Activated CD4-positive, alpha-beta memory T cell treated with anti-CD3 and anti-CD28 coated beads for 36 hours (primary cell): ENCODE measurements at places on chromosomes 4 and X.

GRCh38 chr4:105741548-105741947 lies 33.0 kb downstream of the GSTCD start:
- no peak for DNase-seq
- H3K36me3 ChIP-seq = peaks cover 42% of the 10 kb centered on the region
- H3K4me1 ChIP-seq = no peaks in the 10 kb centered on the region

DNA sequence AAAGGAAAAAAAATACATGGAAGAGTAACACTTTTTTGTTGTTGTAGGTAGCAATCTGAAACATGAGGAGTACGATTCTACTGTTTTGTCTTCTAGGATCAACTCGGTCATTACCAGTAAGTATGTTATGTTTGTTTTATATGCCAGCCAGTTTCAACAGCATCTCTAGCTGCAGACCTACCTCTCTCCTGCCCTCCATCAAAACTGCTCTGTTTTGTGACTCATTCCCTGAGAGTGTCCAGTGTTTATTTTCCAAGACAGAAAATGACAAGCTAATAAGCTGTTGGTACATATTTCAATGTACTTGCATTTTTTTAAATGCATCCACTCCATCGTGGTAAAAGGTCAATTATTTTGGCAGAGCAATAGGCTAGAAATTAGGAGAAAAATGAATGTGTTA lies 347 bp downstream of the AMTN start:
- no peak overlapping the region for H3K27ac ChIP-seq
- no peaks in the 10 kb centered on the region for H3K27me3 ChIP-seq
- no peaks in the 10 kb centered on the region for H3K36me3 ChIP-seq
- H3K4me3 ChIP-seq = no peak overlapping the region
- no peaks in the 10 kb centered on the region for H3K4me1 ChIP-seq
- no peak for DNase-seq

GRCh38 chrX:47458528-47458927 lies 24.5 kb downstream of the ZNF41 start:
- no peak overlapping the region for H3K4me3 ChIP-seq
- H3K27me3 ChIP-seq = no peaks in the 10 kb centered on the region

DNA sequence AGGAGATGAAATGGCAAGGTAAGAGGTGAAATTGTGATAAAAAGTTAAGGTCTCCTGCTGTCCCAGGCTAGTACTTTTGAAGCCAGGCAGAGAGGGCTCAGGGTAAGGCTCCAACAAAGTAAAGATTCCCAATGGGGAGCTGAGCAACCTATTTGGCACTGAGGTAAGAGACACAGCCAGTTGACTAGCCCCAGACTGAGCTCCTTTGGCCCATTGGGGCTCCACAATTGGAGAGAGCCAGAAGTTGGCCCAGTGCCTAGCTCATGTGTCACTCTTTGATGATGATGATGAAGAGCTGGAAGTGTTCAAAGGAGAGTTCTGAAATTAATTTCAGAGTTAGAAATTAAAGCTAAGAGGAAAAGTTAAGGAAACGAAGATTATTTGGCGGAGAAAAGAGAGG lies 94.6 kb downstream of the RLIM start:
- H3K4me3 ChIP-seq = no peak overlapping the region
- no peaks in the 10 kb centered on the region for H3K4me1 ChIP-seq
- no peaks in the 10 kb centered on the region for H3K36me3 ChIP-seq
- no peak for DNase-seq

- H3K27ac ChIP-seq = no peak overlapping the region
- no peaks in the 10 kb centered on the region for H3K36me3 ChIP-seq
- H3K4me1 ChIP-seq = no peaks in the 10 kb centered on the region
Observed at GRCh38 chr4:167020410-167020809, 213.9 kb downstream of the SPOCK3 start.

DNA sequence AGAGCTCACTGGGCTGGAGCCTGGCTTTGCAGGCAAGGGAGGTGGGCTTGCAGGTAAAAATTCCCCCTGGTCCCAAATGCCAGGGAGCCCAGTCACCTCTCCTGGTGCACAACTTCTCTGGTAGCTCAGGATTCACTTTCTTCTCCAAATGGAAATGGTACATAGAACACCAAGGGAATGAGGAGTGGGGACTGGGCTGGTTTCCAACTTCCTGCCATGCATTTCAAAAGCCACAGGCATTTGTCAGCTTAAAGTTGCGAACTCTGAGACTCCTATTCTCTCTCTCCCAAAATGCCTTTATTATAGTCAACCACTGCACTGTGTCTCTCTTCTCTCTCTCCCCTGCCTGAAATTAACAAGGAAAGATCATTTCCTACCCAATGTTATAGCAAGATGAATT lies 177.3 kb downstream of the GRIA3 start:
- H3K27ac ChIP-seq = no peak overlapping the region
- no peaks in the 10 kb centered on the region for H3K27me3 ChIP-seq
- H3K4me3 ChIP-seq = no peak overlapping the region
- no peaks in the 10 kb centered on the region for H3K36me3 ChIP-seq
- H3K4me1 ChIP-seq = no peaks in the 10 kb centered on the region
- DNase-seq = no peak

- no peak overlapping the region for H3K4me3 ChIP-seq
- H3K4me1 ChIP-seq = no peaks in the 10 kb centered on the region
- no peak overlapping the region for H3K27ac ChIP-seq
- no peak for DNase-seq
Observed at GRCh38 chr4:21535898-21536297, 412.7 kb downstream of the KCNIP4 start.

DNA sequence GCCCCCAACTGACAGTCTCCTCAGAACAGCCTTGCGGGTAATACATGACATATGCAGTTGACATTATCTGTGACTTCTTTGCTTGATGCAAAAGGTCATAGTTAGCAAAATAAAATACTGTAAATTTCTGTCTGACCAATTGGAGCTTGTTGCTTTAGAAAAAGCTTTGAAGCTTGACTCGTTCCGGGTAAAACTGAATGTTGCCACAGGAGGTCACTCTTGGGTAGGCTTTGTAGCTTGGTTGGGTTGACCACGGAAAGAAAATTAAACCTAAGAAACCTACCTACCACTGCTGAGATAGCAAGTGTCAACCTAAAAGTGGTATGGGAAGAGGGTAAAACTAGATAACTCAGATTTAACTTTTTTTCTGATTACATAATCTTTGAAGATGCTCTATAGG lies 23.2 kb downstream of the PRPS2 start:
- DNase-seq = peak; percentile 44
- no peak overlapping the region for H3K27ac ChIP-seq
- no peak overlapping the region for H3K4me3 ChIP-seq
- H3K4me1 ChIP-seq = no peaks in the 10 kb centered on the region
- H3K36me3 ChIP-seq = peaks cover 13% of the 10 kb centered on the region
- H3K27me3 ChIP-seq = no peaks in the 10 kb centered on the region

- peaks cover 15% of the 10 kb centered on the region for H3K36me3 ChIP-seq
- H3K27ac ChIP-seq = no peak overlapping the region
- H3K4me1 ChIP-seq = no peaks in the 10 kb centered on the region
- H3K27me3 ChIP-seq = no peaks in the 10 kb centered on the region
Observed at GRCh38 chr4:119512398-119512797, 116.2 kb downstream of the PDE5A start.

- H3K36me3 ChIP-seq = peaks cover 6% of the 10 kb centered on the region
- no peak for DNase-seq
- H3K4me1 ChIP-seq = peaks cover 33% of the 10 kb centered on the region
Observed at GRCh38 chr4:113707048-113707447, 54.5 kb downstream of the CAMK2D start.

GRCh38 chr4:168643111-168643795 lies 146.4 kb downstream of the PALLD start:
- no peak overlapping the region for H3K4me3 ChIP-seq
- no peaks in the 10 kb centered on the region for H3K4me1 ChIP-seq
- DNase-seq = no peak
- H3K27ac ChIP-seq = no peak overlapping the region

GRCh38 chr4:174423257-174423944 lies 98.9 kb downstream of the HPGD start:
- no peak overlapping the region for H3K27ac ChIP-seq
- H3K27me3 ChIP-seq = peaks cover 11% of the 10 kb centered on the region
- H3K36me3 ChIP-seq = no peaks in the 10 kb centered on the region
- DNase-seq = peak; percentile 18
